ENCODE measurements at places on chromosomes 6 and 20.
A peak's percentile ranks its signal among the peaks of the same experiment; 100 is the strongest.

GRCh38 chr20:40894237-40894630 lies 134.4 kb upstream of the TOP1 start:
- DNase-seq, result no peak

GRCh38 chr6:79246891-79247290 lies 12.4 kb upstream of the HMGN3 start:
- DNase-seq, result no peak

DNA sequence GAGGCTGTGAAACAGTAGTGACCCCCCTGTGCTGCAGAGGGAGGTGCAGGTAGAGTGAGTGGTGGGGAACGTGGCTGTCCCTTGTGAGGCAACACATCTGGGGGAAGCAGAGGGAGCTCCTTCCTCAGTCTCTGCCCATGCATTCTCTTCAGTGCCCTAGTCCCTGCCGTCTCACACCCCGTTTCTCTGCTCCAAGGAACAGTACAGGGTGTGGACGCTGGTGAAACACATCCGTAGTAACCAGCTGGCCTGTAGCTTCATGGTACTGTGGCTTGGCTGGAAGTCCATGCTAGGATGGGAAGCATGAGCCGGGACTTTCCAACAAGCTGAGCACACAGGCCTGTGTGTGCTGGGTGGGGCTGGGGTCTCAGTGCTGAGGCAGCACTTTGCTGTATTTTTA lies 25.4 kb upstream of the CST3 start:
- DNase-seq, result no peak

DNA sequence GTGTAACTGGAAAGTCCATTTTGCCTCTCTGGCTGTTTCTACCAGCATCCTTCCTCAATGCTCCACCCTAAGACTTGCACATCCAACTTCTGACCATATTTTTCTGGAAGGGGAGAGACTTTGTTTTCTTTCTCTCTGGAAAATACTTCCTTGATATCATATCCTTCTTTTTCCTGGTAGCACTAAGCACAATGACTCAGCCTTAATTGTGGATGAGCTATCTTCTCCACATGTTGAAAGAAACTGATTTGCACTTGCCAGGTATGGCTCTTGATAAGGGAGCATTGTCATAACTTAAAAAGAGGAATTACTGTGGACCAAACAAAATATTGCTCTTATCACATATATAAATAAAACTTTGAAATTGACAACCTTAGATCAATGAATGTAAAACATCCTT lies 30.1 kb upstream of the IBTK start:
- no peak for DNase-seq

- DNase-seq, result no peak
Measured at GRCh38 chr20:18191306-18191705, 53.6 kb downstream of the KAT14 start.

DNA sequence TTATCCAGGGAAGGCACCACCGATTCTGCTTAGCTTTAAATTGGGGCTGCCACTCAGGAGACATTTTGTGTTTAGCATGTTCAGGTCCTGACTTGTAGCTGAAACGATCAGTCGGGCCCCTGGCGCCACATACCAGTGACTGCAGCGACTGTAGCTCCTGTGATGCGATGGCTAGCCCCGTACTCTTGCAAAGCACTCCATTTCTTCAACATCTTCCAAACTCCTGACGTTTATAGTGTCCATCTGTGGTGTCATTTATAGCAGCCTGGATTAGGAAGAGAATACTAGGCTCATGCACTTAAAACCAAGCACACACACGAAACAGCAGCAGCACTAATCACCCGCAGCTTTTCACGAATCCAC lies 13.0 kb downstream of the POU3F2 start:
- no peak for DNase-seq

DNA sequence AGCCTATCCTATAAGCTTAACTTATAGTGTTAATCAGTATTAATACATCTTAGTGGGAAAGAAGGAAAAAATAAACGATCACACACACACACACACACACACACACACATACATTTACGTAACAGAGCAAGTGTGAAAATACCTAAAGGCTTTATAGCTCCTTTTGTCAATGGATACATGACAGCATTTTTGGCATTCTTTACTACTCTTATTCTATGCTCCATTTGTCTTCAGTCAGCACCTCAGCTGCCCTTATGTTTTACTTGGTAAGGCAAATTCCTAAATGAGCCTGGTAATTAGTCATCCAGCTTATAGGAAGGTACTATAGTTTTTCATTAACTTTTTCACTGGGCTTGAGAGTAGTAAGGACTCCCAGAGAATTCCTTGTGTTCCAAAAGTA lies 25.1 kb upstream of the SLC17A3 start:
- no peak for DNase-seq

DNA sequence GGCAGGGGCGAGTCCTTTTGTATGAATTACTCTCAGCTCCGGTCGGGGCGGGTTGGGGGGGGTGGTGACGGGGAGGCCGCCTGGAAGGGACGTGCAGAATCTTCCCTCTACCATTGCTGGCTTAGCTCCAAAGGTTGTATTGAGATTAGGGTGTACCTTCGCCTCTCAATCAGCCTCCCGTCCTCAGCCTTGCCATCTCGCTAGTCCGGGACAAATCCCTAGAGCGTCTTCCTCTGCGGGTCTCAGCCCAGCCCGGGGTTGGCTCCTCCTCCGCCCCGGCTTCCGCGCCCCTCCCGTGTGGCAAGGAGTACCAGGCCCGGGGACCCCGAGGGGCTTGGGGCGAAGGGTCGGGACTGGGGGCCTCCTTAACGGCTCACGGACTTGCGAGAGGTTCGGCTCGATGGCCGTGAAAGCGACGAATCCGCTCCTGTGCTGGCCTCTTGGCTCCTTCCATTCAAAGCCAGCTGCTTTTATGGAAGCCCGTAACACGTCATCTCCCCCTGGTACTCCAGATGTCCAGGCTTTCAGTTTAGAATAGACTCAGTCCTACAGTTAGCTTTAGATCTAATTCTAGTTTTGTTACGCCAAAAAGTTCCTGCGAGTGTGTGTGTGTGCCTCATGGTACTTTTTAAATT lies 636 bp upstream of the EEF1A1 start:
- DNase-seq, result peak; percentile 84

DNA sequence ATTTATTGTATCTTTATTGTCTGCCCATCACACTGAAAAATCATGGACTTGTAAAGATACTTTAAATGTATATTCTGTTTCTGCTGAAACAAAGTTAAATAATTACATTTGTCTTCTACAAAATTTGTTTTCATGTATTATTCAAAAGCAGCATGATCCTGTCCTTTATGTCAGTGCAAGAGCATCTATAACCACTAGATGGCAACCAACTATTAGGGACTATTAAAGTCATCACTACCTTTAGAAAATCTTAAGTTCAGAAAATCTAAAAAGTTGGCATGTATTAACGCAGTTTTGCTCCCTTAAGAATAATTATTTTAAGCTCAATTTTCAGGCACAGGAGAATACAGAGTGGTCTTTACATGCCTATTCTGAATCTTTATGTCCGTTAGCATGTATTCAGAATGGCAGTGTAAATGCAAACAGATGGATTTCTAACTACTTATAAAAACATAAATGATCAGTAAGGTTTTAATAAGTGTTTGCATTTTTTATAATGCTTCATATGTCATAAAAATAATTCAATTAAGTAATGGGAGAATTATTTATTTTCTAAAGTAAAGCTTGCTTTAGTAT lies 17.8 kb downstream of the TMEM30A start:
- DNase-seq, result peak; percentile 43

GRCh38 chr6:145086197-145086596 lies 649.1 kb downstream of the EPM2A start:
- no peak for DNase-seq

DNA sequence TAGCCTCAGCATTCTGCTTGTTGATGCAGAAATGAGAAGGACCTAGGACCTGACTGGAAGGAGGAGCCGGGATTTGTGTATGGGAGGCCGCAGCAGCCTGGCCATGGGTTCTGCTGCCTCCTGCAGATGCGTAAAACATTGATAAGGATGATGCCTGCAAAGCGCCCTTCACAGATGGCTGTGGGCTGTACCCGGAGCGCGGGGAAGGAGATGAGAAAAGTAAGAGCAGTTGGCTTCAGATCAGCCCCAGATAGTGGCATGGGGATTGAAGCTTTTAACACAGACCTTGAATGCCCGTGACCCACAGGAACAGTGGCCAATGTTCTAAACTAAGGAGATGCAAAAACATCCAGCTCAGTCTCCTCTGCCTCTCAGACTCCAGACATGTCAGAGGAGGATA lies 136.4 kb upstream of the KCNG1 start:
- DNase-seq, result no peak

- peak; percentile 70 for DNase-seq
Measured at GRCh38 chr6:33768644-33769120, 20.2 kb downstream of the LEMD2 start.

- peak; percentile 38 for DNase-seq
Measured at GRCh38 chr6:28742668-28743270, 181.0 kb downstream of the TRIM27 start.

- DNase-seq, result no peak
Measured at GRCh38 chr20:48816282-48817205, 11.3 kb downstream of the PREX1 start.

DNA sequence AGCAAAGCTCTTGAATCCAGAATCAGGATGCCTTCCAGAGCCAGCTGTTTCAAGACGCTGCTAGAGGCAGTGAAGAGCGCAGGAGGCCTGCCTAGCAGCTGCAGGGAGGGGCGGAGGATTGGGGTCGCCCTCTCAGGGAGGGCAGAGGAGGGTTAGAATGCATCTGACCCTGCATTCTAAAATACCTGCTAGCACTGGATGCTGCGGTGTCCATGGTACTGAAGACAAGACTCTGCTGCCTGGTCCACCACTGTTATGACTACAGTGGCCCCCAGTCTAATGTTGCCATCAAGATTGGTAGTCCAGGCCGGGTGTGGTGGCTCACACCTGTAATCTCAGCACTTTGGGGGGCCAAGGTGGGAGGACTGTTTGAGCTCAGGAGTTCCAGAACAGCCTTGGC lies 193.7 kb upstream of the PROKR2 start:
- no peak for DNase-seq

- DNase-seq, result no peak
Measured at GRCh38 chr20:17507032-17507431, 24.1 kb downstream of the BFSP1 start.

- no peak for DNase-seq
Measured at GRCh38 chr20:37279820-37280219, 9.6 kb upstream of the MANBAL start.

- no peak for DNase-seq
Measured at GRCh38 chr20:37007898-37008649, 56.6 kb upstream of the SAMHD1 start.

DNA sequence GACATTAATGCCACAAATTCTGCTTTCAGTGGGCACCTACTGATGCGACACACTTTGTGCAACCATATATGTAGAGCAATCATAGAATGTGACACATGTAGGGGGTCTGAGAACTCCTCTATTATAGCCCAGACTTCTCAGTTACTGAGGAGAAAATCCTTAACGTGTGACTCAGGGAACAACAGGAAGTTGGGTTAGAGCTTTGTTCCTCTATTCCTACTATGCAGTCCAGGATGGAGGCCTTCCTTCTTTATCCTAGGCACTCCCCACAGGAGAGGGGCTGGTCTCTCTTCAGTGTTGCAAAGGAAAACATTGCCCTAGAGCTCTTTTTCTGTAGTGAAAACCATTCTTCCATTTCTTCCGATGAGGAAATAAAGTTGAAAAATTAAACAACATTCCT lies 39.6 kb upstream of the RCAN2 start:
- DNase-seq, result no peak

GRCh38 chr6:44051515-44051914 lies 75.7 kb downstream of the MRPL14 start:
- no peak for DNase-seq

DNA sequence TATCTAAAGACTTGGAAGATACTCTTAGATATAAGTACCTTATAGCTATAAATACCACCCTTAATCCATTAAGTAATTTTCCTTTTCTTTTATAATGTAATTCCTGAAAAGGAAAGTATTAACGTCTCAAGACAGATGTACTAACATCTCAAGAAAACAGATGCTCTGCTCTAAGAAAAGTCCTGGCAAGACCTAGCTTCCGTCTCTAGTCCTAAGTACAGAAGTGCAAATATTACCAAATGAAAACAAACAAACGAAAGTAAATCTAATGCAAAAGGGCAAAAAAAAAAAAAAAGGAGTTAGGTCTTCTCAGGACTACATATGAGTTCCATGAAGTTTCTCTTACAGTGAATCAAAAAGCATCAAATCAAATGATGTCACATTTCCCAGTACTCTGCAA lies 106.8 kb upstream of the PDE10A start:
- no peak for DNase-seq

GRCh38 chr20:53639647-53640440 lies 46.2 kb upstream of the ZNF217 start:
- DNase-seq, result no peak

DNA sequence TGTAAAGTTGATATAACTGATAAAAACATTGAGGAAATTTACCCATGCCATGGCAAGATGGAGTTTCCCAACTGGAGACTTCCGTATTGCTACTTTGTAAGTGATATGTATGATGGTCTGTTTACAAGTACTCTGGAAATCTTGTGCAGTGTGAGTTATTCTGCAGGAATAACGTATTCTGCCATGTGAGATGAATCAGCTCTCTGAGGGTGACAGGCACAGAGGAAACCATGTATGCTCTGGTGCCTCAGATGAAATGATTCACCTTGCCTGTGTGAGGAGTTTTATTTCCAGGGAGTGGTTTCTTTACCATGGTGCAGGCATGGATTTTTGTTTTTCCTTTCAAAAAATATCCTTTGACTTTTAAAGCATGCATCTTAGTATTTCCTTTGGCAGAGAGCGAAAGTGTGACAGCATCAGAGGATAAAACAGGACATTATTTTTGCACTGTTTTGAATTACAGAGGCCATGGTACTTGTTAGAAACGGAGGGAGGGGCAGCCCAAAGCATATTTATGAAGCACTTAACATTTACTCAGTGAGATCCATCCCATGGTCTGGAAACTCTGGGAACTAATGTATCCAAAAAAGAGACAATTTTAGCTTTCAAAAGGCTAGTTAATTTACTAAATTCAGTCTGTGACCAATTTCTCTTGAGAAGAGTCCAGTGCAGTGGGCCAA lies 36.0 kb upstream of the MTRF1L start:
- no peak for DNase-seq

- no peak for DNase-seq
Measured at GRCh38 chr6:22239261-22239921, 57.4 kb downstream of the PRL start.

- no peak for DNase-seq
Measured at GRCh38 chr20:49969234-49969633, 13.5 kb upstream of the SNAI1 start.

DNA sequence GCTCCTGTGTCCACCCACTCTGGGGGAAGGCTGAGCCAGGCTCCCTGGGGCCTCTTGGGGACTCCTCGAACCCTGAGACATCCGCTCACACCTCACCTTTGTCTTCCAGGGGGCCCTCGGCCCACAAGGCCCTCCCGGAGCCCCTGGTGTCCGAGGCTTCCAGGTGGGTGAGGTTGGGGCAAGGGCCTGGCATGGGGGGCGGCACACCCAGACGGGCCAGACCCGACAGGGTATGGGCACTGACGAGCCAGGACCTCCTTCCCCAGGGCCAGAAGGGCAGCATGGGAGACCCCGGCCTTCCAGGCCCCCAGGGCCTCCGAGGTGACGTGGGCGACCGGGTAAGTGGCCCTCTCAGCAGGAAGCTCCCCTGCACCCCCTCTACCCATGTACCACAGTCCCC lies 13.4 kb downstream of the COL9A3 start:
- DNase-seq, result no peak
